ENCODE measurements at places on chromosomes 4 and X.
A peak's percentile ranks its signal among the peaks of the same experiment; 100 is the strongest.

- no peak for DNase-seq
Observed at GRCh38 chrX:123425904-123426303, 241.8 kb downstream of the GRIA3 start.

GRCh38 chr4:26762650-26763049, 98.0 kb upstream of the STIM2 start:
- DNase-seq, result no peak

- DNase-seq, result peak; percentile 38
Observed at GRCh38 chr4:2793586-2794485, 951 bp downstream of the SH3BP2 start.

DNA sequence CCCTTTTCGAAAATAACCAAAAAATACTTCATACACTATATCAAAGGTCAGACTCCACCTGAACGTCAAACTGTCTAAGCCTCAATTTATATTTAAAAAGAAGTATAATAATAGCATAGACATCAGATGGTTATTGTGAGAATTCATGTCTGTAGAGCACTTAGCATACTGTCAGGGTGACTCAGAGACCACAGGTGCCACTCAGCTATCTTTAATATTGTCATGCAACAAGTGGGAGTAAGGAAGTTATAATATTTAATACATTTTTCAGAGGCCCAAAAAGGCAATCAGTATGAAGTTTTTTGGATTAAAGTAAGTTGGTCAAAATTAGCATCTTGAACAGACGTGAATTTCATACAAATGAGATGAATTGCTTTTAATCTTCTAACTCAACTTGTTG, 93.3 kb downstream of the PHOX2B start:
- DNase-seq, result no peak
